ENCODE measurements at places on chromosomes 6 and 20. TPM values are rescaled to one million over a fixed set of nuclear protein-coding genes. Genes with fewer than 3 reads are reported as not detected.

- DNase-seq, result peak; percentile 75
Observed at GRCh38 chr6:35552285-35552917, 39.7 kb upstream of the TULP1 start.

- no peak for DNase-seq
Observed at GRCh38 chr6:140208286-140208685, 833.8 kb upstream of the CITED2 start.

DNA sequence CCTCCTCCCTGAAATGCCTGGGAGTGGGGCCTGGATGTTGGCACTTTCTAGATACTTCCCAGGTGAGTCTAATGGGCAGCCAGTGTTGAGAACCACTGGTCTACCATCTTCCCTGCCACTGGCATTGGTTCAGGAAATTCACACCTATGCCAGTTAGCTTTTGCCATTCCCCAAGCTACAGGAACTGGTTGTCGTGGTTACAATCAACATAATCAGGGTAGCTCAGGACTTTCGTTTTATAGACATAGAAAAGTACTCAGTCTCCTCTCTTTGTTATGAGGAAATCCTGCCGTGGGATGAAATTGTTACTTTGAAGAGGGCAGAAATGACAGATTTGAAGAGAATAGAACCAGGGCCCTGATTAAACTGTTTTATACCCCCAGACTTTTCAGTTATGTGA is 127.9 kb upstream of the FOXO3 start:
- no peak for DNase-seq

- DNase-seq, result no peak
Observed at GRCh38 chr20:38270869-38271605, 10.5 kb upstream of the KIAA1755 start.

DNA sequence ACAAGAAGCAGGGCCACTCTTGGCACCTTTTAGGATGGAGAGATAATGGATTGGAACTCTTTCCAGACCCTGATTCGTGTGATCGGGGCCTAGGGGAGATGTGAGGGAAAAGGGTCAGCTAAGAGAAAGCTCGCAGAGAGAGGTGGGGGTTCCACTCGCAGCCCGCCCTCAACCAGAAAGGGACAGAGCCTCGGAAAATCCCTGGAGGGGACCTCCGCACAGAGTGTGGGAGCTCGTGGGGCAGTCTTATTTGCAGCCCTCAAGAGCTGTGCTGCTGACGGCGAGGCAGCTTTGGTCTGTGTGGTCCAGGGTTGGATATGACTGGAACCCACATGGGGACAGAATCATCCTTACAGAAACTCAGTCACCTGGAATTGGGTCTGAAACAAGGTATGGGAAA is 184.3 kb upstream of the PMEPA1 start:
- DNase-seq, result no peak

DNA sequence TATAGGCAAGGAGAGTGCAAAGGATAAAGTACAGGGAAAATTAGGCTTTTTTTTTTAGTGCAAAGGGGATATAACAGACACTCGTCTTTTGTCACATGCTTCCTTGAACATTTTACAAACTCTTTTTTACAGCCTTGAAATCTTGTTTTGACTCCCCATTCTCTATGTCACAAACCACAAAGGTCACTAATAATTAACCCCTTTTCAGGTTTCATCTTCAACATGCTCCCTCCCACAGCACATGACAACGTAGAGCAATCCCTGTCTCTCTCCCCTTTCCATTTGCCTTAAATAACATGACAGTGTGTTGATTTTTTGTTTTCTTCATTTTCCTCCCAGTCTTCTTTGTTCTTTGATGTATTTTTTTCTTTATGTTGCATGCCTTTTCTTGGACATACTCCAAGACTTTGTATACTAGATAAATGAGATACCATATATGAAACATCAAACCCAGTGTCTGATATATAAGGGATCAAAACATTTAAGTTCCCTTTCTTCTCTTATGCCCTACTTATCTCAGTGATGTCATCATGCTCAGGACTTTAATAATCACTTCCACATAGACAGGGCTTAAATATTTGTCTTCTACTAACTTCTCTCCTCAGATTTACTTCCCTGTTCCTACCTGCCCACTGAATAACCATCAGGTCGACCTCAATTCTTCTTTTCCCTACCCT is 378.7 kb upstream of the HSF2 start:
- DNase-seq, result no peak

DNA sequence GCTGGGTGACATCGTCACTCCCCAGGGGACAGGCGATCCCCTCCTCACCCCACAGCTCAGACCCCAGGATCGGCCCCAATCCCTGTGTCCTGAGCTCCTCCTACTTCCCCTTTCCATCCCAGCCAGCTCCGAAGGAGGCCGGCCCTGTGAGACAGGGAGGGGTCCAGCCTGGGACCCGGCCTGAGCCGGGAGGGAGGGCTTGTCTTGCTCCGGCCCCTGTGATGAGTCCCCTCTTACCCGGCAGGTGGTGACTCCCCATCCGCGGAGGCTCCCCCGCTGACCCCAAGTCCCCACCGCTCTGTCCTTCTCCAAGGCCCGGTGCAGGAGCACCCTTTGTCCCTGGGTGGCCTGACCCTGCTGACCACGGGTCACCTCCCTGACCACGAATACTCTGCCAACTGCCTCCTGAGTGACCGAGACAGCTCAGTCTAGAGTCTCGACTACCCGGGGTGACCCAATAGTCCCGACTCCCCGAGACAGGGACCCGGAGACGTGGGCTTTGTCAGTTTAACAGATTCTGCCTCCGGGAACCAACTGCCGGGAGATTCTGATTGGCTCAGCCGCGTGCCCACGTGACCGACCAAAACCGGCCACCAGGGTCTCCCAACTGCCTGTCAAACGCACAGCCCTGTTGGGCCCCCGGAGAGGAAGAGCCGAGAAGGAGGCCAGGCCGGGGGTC is 187.4 kb upstream of the PROKR2 start:
- peak; percentile 55 for DNase-seq

DNA sequence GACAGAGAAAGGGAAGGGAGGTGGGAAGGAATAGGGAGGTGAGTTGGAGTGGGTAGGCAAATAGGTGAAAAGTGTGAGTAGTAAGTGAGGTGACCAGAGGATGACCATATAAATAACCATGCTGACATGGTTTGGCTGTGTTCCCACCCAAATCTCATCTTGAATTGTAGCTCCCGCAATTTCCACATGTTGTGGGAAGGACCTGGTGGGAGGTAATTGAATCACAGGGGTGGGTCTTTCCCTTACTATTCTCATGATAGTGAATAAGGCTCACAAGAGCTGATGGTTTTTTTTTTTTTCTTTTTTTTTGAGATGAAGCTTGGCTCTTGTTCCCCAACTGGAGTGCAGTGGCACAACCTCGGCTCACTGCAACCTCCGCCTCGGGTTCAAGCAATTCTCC is 21.5 kb upstream of the SMIM13 start:
- DNase-seq, result no peak

DNA sequence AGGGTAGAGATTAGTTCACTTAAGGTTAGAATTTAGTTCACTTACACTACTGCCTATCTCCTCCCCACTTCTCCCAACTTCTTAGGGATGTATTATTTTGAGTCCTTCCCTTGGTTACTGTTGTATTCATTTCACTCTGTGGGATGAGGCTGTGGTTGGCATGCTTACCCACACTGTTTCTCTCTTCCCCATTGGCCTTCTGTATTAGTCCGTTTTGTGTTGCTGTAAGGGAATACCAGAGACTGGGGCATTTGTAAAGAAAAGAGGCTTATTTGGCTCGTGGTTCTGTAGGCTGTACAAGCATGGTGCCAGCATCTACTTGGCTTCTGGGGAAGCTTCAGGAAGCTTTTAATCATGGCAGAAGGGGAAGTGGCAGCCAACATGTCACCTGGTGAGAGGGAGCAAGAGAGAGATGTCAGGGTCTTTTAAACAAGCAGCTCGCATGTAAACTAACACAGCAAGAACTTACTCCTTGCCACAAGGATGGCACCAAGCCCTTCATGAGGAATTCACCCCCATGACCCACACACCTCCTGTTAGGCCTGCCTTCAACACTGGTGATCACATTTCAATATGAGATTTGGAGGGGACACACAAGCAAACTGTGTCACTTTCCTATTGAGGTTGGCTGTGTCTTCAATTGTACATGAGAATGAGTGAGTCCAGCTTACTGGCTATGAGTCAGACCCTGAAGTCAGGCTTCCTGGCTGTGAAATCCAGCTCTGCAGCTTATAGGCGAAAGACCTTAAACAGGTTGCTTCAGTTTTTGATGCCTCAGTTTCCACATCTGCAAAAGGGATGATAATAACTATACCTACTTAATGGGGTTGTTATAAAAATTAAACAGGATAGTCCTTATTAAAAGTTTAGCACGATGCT is 53.3 kb downstream of the SYNDIG1 start:
- no peak for DNase-seq

- no peak for DNase-seq
Observed at GRCh38 chr6:111718326-111718725, 112.6 kb upstream of the TRAF3IP2 start.

DNA sequence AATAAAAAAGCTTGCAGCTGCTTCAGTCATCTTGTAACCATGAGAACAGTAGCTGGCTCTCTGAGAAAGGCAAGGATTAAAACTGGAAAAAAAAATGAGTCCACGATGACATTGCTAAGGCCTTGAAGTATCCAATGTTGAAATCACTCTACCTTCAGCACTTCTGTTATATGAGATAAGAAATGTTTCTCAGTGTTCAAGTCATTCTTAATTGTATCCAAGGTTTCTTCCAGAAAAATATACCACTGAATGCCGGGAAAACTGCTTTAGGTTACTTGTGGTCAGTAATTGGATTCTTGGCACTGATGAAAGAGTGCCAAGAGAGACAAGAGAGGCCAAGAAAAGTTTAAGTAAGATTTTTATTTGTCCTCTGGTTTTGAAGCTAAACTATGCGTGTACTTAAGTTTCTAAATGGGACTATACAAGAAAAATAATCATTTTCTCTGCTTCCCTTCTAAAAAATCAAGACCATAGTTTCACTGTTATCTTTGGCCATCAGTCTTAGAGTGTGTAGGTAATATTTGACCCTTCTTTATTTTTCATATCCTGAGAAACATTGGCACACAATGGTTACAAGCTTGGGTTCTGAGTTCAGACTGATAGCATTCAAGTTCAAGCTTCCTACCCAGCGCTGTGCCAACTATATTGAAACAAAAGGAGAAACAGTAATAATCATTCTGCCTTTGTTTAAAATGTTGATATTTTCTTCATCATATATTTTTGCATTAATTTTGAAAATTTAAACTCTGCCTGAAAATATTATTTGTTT is 84.6 kb downstream of the TRDN start:
- DNase-seq, result no peak

DNA sequence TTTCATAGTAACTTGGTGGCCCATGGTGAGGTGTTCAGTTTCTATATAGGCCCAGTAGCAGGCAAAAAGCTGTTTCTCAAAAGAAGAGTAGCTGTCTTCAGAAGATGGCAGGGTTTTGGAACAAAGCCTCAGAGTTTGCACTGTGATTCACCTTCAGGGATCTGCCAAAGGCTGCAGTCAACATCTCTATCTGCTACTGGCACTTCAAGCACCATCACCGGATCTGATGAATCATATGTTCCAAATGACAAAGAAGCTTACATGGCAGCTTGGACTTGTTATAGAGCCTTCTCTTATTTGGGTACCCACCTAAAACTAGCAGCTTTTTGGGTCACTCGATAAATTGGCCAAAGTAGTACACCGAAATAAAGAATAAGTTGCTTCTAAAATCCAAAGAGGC is 39.5 kb downstream of the PKIB start:
- no peak for DNase-seq

- no peak for DNase-seq
Observed at GRCh38 chr6:3756546-3756945, 5.0 kb upstream of the PXDC1 start.

L3MBTL1 gene
- total RNA-seq, result 10.6 TPM

CFAP206 gene
- not detected for total RNA-seq

HRH3 gene
- not detected for total RNA-seq

RBPJL gene
- total RNA-seq, result not detected

ZNF165 gene
- 1.3 TPM for total RNA-seq

FBXO5 gene
- 47.1 TPM for total RNA-seq

SIRPD gene
- total RNA-seq, result 0.30 TPM

SLC2A10 gene
- not detected for total RNA-seq

EFCAB8 gene
- 0.77 TPM for total RNA-seq
